ENCODE measurements at places on chromosomes 6 and 20. TPM values are rescaled to one million over a fixed set of nuclear protein-coding genes. Genes with fewer than 3 reads are reported as not detected.

Gene SIRPB1
- polyA plus RNA-seq, result 1.6 TPM

DNA sequence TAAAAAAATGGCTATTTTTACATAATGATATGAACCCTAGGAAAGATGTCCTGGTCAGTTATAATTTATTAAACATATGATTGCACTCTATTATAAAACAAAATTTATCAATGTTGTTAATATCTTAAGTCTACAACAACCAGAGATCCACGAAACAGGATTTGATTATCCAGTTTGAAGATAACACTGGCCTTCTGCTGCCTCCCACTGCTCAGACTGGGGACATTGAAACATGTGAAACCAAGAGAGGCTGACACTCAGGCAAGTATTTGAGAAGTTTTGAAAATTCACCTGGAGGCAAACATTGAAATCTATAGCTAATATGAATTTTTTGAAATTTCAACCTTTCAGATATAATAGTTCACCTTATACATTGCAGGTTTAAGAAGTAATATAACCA, 219.3 kb upstream of the HSF2 start:
- no peaks in the 10 kb centered on the region for H3K36me3 ChIP-seq
- DNase-seq, result no peak
- no peak overlapping the region for H3K4me3 ChIP-seq
- H3K27ac ChIP-seq, result no peak overlapping the region
- no peaks in the 10 kb centered on the region for H3K4me1 ChIP-seq
- no peaks in the 10 kb centered on the region for H3K27me3 ChIP-seq

Gene FERMT1
- polyA plus RNA-seq, result 0.03 TPM

Gene DYNLT2
- 1.6 TPM for polyA plus RNA-seq

GRCh38 chr6:96755096-96755495, 82.2 kb downstream of the GPR63 start:
- no peaks in the 10 kb centered on the region for H3K36me3 ChIP-seq
- no peak for DNase-seq
- H3K27me3 ChIP-seq, result no peaks in the 10 kb centered on the region
- H3K27ac ChIP-seq, result no peak overlapping the region
- H3K4me3 ChIP-seq, result no peak overlapping the region

- H3K27me3 ChIP-seq, result no peaks in the 10 kb centered on the region
- no peak for DNase-seq
- no peak overlapping the region for H3K4me3 ChIP-seq
- H3K4me1 ChIP-seq, result no peaks in the 10 kb centered on the region
- no peak overlapping the region for H3K27ac ChIP-seq
- no peaks in the 10 kb centered on the region for H3K36me3 ChIP-seq
Measured at GRCh38 chr20:6473197-6473596, 294.3 kb upstream of the BMP2 start.
